Activated T-cell treated with anti-CD3 and anti-CD28 coated beads, Interleukin-2, amount 50 U/mL, for 1 hour (primary cell): ENCODE measurements at places on chromosomes 5 and 9.

DNA sequence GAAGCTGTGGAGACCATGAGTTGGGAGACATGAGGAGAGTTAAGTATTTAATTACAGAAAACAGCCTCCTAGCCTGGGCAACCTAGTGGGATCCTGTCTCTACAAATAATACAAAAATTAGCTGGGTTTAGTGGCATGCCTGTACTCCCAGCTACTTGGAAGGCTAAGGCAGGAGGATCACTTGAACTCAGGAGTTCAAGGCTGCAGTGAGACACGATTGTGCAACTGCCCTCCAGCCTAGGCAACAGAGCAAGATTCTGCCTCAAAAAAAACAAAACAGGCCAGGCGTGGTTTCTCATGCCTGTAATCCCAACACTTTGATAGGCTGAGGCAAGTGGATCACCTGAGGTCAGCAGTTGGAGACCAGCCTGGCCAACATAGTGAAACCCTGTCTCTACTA lies 52.6 kb downstream of the AQP7 start:
- DNase-seq, result no peak

- DNase-seq, result peak; percentile 86
Observed at GRCh38 chr9:130042885-130043653, at the start of gene FNBP1. FNBP1 (minus strand) TSS chr9:130043189; CDS start chr9:130042975, 214 bp downstream.

- no peak for DNase-seq
Observed at GRCh38 chr5:169286572-169287300, 14.2 kb downstream of the SLIT3 start.

DNA sequence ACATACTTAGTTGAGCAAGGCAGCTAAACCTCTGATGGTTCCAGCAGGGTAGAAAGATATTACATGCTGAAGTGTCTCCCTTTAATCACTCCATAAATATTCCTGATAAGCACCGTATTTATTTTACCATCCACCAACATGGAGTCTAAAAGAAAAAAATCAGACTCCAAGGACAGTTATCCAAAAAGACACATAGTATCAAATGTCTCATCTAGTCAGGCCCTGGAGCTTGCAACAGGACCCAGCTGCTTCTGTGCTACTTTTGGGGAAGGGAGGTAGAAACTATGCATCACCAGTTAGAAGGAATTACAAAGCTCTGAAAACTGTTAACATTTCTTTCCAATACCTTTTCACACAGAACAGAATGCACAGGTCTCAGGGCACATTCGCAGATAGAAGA lies 88.1 kb downstream of the S1PR3 start:
- no peak for DNase-seq

DNA sequence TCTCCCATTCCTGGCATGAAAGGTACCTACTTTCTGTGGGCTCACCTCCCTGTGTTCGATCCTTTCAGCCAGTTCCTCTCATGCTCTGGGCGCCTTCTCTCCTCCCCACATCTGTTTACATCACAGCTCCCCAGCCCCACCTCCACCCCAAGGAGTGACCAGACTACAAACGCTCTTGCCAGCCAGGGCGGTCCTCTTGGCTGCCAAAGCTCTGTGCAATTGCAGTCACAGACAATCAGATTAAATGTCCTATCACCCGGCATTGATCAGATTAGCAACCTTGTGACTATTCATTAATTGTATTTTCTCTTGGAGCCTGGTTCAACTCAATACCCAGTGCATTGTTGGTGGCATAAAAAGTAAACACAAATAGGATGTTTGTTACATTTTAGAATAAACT lies 211.2 kb upstream of the TBCA start:
- DNase-seq, result no peak

DNA sequence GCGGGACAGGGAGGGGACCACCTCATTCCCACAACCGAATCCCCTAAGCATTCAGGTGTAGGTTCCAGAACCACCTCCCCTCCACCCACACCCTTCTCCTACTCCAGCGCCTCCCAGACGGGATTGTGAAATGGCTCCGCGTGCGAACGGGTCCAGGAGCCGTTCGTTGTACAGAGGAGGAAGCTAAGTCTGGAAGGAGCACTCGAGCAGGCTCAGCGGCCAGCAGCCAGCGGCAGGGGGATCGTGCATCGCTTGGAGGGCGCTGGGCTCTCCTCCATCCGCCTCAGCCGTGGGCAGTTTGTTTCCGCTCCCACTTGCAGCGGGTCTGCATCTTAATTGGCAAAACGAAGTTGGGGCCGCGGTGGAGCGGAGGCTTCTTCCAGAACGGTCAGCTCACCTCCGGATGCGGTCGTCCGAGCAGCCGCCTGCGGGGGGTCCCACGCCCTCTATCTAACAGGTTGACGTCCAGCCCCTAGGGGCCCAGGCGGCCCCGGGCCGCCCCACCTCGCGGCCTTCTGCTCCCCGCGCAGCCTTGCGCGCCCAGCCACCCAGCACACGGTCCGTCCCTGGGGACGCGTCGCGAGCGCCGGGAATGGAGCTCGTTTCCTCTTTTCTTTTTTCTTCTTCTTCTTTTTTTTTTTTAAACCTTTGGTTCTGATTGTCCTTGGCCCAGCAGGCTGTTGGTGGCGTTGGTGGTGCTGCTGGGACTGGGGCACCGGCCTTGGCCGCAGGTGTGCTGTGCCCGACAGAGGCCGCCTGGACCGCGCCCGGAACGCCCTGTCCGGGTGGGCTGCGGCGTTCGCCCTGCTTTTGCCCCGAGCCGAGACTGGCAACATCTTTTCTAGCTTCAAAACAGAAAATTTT lies 3.9 kb upstream of the BARX1 start:
- DNase-seq, result no peak

GRCh38 chr9:23123048-23123632 lies 676.5 kb downstream of the DMRTA1 start:
- DNase-seq, result no peak

DNA sequence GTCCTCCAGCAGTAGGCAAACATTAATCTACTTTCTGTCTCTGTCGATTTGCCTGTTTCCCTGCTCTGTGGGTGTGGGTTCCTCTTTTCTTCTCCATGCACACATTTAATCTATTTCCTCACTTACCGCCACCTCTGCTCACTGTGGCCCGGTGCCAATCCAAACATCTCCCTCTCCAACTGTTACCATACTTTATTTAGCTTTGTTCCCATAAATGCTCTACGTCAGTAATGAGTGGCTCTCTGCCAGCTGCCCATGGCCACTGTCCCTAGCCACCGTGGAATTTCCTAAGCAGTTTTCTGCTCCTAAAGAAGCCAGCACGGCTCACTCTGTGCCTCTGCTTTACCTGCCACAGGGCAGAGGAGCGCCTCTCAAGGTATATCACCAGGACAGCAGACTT lies 19.5 kb upstream of the GOLPH3 start:
- no peak for DNase-seq

DNA sequence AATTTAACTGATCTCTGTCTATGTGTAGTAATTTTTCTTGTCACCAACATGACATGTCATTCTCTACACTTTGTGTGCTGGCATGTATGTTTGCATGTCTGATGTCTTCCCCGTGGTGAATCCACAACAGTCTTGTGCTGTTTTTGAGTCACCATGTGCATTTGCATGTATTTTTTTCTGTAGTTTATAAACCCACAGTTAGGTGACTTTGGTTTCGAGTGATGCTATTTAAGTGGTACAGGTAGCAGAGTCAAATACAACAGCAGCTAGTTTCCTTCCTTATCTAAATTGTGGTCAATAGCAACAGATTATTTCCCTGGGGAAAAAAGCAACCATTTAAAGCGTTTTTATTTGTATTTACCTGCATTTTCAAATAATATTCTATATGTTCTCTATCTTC lies 89.9 kb upstream of the FSD1L start:
- no peak for DNase-seq

DNA sequence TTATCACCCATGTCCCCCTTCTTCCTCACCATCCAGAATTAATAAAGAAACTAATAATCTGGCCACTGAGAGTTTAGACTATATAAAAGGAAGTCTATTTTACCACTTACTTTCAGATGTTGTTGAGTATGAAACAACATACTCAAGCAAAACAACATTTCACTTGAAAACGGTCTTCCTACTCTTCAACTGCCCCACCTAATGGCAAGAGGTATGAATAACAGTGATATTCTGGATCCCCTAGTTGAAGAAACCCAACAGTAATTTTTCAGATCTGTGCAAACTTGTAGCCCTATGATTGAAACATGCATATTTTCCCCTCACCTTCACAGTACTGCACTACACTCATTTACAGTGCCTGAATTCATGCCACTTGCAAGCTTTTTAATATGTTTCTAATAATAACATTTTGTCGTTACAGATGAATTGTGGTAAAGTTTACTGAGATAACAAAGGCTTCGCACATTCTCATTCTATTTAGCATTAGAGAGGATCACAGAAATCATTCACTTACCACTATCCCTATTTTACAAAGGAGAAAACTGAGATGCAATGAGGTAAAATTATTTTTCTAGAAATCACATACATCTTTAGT lies 267.9 kb upstream of the PDE4D start:
- DNase-seq, result no peak

DNA sequence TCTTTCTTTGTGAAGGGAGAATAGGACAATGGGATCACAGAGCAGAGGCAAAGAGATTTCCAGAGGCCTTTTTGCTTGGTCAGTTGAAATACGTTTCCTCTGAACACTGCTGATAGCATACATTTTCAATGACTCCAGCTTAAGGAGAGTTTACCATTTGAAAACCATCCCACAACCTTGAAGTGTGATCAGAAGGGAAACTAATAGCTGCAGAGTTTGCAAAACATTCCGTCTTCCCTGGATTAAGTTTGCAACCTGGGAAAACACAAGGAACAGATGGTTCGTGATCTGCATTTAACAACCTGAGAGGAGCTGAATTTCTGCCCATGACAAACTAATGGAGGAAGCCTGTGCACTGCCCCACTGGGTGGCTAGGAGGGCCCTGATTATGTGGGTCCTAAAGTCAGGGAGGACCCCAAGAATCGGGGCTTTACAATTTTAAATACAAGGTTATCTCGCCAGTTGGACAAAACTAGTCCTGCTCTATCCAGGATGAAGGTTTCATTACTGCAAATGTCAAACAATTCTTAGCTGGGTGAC lies 35.6 kb downstream of the MTX3 start:
- DNase-seq, result no peak

- DNase-seq, result no peak
Observed at GRCh38 chr9:133005957-133006356, 24.8 kb upstream of the GTF3C5 start.

GRCh38 chr9:38022203-38022895 lies 46.7 kb downstream of the SHB start:
- DNase-seq, result no peak

- DNase-seq, result no peak
Observed at GRCh38 chr5:90983148-90983547, 400.0 kb downstream of the ARRDC3 start.

DNA sequence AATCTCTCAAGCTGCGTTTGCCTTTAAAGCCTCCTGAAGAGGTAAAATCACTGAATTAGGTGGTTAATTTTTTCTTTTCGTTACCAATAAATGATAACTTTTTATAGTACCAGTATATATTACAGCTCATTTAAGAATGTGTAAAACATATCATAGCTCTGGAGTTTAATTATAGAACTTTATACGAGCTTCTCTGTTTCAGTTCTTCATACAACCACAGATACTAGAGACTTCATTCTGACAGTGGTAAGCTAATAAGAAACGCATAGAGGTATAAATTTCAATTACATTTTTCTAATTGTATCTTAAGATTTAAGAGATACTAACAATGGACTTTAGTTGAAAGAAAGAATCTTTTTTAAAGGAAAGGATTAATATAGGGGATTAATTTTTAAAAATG lies 73.9 kb downstream of the PBX3 start:
- DNase-seq, result no peak

GRCh38 chr5:133398646-133399101 lies 213.7 kb downstream of the FSTL4 start:
- no peak for DNase-seq

DNA sequence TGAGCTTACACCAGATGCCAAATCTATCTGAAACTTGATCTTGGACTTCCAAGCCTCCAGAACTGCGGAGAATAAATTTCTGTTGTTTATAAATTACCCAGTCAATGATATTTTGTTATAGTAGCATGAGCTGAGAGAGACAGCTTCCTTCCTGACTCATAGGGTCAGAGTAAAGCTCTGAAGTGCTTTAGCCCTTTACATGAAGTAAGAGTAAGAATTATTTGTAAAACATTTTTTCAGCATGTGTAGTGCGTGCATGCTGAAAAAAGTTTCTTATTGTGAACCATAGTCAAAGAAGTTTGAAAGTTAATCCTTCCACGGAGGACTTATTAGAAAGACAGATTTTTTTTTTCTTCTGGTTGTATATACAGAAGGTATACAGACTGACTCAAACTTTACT lies 172.4 kb downstream of the DMRT2 start:
- no peak for DNase-seq

DNA sequence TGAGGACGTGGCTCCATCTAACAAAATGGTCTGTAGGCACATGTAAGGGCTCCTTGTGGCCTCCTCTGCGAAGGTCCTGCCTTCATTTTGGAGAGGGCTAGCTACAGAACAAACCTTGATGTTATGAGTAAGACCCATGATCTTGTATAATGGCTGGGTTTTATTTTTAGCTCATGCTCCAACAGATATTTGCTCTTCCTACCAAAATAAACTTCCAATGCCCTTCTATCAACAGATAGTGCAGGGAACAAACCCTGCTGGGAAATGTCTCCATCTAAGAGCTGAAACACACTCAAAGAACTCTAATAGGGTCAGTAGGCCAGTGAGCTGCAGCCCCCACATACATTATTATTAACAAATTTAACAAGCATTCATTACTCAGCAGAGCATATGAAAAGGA lies 189.5 kb downstream of the LURAP1L start:
- DNase-seq, result no peak

GRCh38 chr5:113083481-113083880 lies 106.9 kb downstream of the DCP2 start:
- DNase-seq, result no peak

DNA sequence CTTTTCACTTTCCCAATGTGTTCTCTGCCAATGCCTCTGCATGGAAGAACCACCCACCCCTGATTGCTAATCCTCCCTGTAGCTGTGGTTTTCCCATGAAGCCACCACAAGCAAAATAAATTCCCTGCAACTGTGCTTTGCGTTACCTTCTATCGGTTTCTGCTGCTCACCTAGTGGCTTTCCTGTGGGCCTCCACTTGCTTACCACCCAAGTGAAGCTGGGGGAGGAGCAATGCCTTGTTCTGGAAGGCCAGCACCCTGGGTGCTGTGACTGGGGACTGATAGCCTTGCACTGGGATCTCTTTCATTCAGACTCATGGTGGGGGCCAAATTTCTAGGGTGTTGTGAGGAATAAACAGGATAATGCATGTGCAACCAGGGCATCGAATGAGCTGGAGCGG lies 56.3 kb upstream of the GDNF start:
- no peak for DNase-seq

GRCh38 chr5:151144922-151145321 lies 12.7 kb downstream of the ANXA6 start:
- DNase-seq, result no peak

- no peak for DNase-seq
Observed at GRCh38 chr5:176902911-176903664, 3.9 kb upstream of the HK3 start.

GRCh38 chr9:34986540-34987047 lies 3.0 kb upstream of the DNAJB5 start:
- peak; percentile 67 for DNase-seq

- DNase-seq, result no peak
Observed at GRCh38 chr5:160621526-160621925, 199.9 kb downstream of the PTTG1 start.
